Stimulated activated CD4-positive, alpha-beta T cell treated with anti-CD3 and anti-CD28 coated beads, Interleukin-12 subunit alpha, Interleukin-12 subunit beta, amount 100 ng/mL, for 24 hours (primary cell): ENCODE measurements at places on chromosomes 3 and 15.

GRCh38 chr15:93243573-93243972 is 154.6 kb upstream of the RGMA start:
- no peak for DNase-seq

DNA sequence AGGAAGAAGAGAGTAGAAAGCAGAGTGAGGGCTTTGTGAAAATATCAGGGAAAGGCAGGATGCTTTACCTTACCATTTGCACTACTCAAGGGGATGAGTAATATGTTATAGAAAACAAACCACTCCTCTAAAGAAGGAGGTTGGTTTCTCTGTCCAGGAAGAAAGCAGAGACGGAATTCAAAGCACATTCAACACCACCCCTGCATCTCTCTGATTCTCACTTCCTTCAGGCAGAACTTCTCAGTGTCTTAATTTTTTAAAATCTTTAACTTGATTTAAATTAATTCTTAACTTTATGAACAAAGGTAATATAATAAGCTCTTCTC is 82.4 kb downstream of the NR2F2 start:
- DNase-seq, result no peak

DNA sequence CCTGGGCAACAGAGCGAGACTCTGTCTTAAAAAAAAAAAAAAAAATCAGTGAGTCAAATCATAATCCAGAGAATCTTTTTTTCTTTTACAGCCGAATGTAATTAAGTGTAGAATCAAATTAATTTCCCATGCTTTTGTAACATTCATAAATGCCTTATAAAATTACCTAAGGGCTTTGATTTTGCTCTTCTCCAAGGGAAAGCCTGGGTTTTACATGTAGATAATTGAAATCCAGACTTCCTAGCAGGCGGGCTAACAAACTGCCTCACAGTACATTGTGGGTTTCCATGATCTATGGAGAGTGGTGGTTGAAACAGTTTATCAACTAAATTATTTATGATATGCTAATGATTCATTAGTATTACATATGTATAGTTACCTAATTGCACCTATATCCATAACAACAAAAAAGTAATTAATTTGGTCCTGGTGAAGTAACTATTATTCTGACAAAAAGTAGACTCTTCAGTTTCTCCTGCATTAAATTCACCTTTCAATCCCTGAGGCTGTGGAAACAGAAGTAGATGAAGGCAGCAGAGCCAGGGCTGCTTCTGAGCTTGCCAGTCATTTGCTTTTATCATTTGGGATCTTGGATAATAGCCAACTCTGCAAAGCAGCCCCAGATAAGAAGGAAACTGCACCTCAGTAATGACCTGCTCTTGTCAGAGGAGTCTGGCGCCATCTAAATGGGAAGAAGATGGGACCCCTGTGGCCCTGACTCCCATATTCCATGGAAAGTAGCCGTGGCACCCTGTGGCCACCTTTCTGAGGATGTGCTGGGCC is 9.5 kb downstream of the CCR9 start:
- no peak for DNase-seq

DNA sequence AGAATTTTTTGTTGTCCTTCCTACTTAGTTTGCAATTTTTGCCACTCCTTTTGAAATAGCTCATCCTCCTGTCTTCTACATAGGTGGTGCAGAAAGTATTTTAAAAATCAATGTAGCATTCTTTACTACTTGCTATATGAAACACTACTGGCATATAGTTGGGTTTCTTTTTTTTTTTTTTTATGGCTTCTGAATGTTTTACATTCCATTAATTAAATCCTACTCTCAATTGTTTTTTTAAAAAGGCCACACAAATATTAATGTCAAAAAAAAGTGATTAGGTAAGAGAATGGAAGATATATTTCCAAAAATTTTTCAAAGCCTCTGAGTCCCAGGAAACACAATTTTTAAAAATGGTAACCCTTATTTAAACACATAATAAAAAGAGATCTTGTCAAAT is 262.6 kb downstream of the MAGI1 start:
- no peak for DNase-seq

DNA sequence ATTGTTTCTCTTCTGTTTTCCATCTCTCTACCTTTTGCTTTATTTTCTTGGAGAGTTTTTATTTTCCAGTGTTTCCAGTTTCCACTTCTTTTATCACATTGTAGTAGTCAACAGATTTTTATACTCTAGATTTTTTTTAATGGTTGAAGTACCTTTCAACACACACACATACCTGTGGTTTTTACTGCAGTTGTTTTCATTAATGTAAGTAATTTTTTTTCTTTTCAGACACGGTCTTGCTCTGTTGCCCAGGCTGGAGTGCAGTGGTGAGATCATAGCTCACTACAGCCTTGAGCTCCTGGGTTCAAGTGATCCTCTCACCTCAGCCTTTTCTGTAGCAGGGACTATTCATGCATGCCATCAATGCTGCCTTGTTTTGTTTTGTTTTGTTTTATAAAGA is 472.5 kb upstream of the SGO1 start:
- no peak for DNase-seq

DNA sequence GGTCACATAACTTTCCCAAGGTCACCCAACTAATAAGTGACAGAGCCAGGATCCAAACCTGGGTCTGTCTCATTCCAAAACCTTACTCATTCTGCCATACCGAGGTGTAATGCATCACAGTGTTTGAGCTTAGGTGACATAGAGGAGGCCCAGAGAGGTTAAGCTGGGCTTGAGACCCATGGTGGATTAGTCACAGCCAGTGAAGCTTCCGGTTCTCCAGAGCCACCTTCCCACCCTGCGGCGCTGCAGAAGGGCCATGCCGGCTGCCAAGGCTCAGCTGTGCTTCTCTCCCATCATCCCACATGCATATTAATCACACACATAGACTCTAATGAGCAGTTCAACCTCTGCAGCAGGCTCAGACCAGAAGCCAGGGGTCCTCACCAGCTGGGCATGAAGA is 42.2 kb downstream of the SPSB4 start:
- no peak for DNase-seq

DNA sequence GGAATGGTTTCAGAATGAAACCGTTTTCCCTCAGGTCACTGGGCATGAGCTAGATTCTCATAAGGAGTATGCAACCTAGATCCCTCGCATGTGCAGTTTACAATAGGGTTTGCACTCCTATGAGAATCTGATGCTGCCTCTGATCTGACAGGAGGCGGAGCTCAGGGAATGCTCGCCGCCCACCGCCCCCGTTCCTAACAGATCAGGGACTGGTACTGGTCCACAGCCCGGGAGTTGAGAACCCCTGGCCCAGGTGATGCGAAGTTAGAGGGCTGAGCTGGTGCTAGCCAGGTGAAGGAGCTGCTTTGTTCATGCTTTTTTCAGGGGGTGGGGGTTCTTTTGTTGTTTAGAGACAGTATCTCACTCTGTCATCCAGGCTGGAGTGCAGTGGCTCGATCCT is 15.5 kb upstream of the PLXNA1 start:
- DNase-seq, result no peak

DNA sequence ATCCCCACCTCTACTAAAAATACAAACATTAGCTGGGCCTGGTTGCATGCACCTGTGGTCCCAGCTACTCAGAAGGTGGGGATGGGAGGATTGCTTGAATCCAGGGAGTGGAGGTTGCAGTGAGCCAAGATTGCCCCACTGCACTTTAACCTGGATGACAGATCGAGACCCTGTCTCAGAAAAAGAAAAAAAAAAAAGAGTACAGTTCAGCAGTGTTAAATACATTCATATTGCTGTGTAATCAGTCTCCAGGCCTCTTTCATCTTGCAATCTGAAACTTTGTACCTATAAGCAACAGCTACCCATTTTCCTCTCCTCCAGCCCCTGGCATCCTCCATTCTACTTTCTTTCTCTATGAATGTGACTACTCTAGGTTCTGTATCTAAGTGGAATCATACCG is 61.2 kb downstream of the LPP start:
- DNase-seq, result no peak

DNA sequence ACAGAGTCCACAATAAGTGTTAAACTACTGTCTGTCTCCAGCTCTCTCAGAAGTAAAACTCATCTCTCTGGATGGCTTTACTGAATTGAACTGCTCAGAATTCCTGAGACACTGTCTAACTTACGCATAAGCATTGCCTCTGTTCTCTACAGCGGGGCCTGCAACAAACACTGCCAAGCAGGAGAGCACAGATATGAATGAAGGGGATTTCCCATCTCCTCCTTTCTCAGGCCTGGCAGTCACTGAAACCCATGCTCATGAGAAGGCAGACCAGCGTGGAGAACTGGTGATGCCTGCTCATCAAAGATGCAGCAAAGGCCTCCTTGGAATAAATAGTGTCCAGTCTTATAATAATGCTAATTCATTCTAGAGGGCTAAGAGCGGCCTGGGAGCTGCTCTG is 10.3 kb downstream of the RASGRP1 start:
- DNase-seq, result no peak

- DNase-seq, result no peak
Measured at GRCh38 chr3:52200981-52201679, 3.2 kb downstream of the ALAS1 start.

- DNase-seq, result no peak
Measured at GRCh38 chr3:16836505-16837237, 48.1 kb upstream of the PLCL2 start.

GRCh38 chr15:44038755-44039191 is 156.3 kb downstream of the FRMD5 start:
- no peak for DNase-seq

- no peak for DNase-seq
Measured at GRCh38 chr15:44541282-44541958, 4.5 kb downstream of the EIF3J start.

DNA sequence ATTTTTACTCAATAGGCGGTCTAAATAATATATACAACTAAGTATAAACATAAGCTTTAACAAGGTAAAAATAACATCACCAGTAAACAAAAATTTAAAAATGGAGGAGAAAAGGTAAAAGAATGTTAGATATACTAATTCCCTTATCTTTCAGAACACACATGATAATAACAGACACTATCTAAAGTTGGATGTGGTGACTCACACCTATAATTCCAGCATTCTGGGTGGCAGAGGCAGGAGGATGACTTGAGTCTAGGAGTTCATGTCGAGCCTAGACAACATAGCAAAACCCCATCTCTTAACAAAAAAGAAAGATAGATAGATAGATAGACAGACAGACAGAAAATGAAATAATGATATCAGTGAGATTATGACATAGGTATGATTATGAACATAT is 85.1 kb downstream of the STAG1 start:
- no peak for DNase-seq

DNA sequence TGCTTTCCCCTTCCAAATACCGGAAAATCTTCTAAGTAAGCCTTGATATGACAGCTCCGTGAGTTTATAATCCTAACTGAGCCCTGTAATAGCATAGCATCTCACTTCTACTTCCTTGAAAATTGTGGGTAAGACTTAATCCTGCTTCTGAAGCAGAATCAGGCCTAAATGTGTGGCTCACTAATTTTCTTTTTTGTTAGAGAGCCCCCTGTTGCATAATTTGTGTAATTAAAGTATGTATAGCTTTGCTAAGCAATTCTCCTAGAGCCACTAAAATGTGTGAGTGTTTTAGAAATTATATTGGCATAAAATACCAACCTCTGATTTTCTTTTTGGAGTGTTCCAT is 304.4 kb downstream of the FGF12 start:
- DNase-seq, result no peak

GRCh38 chr3:119608405-119609000 is 10.8 kb downstream of the PLA1A start:
- no peak for DNase-seq
